Fibroblast of lung (primary cell): ENCODE measurements at places on chromosomes 4 and X. TPM values are rescaled to one million over a fixed set of nuclear protein-coding genes. Genes with fewer than 3 reads are reported as not detected.

- H3K4me1 ChIP-seq = no peaks in the 10 kb centered on the region
- no peaks in the 10 kb centered on the region for H3K36me3 ChIP-seq
- H3K27ac ChIP-seq = no peak overlapping the region
- DNase-seq = no peak
- no peaks in the 10 kb centered on the region for H3K27me3 ChIP-seq
Measured at GRCh38 chrX:70525733-70526132, 81.1 kb downstream of the DLG3 start.

EPGN gene
- 0.26 TPM in 1 of 2 replicates, not detected in the other for total RNA-seq

LNX1 gene
- 0.51 and 1.3 TPM in 2 replicates for total RNA-seq

- no peak overlapping the region for H3K4me3 ChIP-seq
- H3K4me1 ChIP-seq = no peaks in the 10 kb centered on the region
- no peak for DNase-seq
- no peak overlapping the region for H3K27ac ChIP-seq
- H3K27me3 ChIP-seq = no peaks in the 10 kb centered on the region
Measured at GRCh38 chr4:140871368-140871767, 115.2 kb upstream of the TBC1D9 start.

DNA sequence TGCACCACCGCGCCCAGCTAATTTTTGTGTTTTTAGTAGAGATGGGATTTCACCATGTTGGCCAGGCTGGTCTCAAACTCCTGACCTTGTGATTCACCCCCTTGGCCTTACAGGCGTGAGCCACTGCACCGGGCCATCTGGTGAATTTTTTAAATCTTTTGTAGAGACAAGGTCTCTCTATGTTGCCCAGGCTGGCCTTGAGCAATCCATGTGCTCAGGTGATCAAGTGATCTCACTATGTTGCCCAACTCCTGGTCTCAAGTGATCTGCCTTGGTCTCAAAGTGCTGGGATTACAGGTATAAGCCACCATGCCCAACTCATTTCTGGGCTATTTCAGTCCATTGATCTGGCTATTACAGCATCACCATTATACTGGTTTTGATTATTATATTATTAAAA is 22.2 kb upstream of the GALNT7 start:
- H3K36me3 ChIP-seq = no peaks in the 10 kb centered on the region
- no peak overlapping the region for H3K4me3 ChIP-seq
- no peak overlapping the region for H3K27ac ChIP-seq
- DNase-seq = no peak
- H3K4me1 ChIP-seq = no peaks in the 10 kb centered on the region

DNA sequence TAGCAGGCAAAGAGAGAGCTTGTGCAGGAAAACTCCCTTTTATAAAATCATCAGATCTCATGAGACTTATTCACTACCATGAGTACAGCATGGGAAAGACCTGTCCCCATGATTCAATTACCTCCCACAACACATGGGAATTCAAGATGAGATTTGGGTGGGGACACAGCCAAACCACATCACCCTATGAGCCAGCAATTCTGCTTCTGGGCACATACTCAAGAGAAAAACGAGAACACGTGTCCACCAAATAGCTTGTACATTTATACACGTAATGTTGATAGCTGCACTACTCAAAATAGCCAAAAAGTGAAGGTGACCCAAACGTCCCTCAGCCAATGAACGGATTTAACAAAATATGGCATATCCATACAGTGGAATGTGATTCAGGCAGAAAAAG is 94.5 kb upstream of the DHRSX start:
- DNase-seq = peak; percentile 43
- no peaks in the 10 kb centered on the region for H3K36me3 ChIP-seq
- no peak overlapping the region for H3K4me3 ChIP-seq
- no peak overlapping the region for H3K27ac ChIP-seq

GRCh38 chr4:100075056-100075455 is 115.2 kb downstream of the DDIT4L start:
- H3K27me3 ChIP-seq = no peaks in the 10 kb centered on the region
- H3K4me3 ChIP-seq = no peak overlapping the region
- no peaks in the 10 kb centered on the region for H3K36me3 ChIP-seq

GRCh38 chrX:71067089-71067488 is 1.0 kb downstream of the SNX12 start:
- peak overlapping the region; percentile 82 for H3K27ac ChIP-seq
- peak overlapping the region; percentile 63 for H3K4me3 ChIP-seq
- H3K36me3 ChIP-seq = no peaks in the 10 kb centered on the region
- no peak for DNase-seq
- H3K27me3 ChIP-seq = no peaks in the 10 kb centered on the region

DNA sequence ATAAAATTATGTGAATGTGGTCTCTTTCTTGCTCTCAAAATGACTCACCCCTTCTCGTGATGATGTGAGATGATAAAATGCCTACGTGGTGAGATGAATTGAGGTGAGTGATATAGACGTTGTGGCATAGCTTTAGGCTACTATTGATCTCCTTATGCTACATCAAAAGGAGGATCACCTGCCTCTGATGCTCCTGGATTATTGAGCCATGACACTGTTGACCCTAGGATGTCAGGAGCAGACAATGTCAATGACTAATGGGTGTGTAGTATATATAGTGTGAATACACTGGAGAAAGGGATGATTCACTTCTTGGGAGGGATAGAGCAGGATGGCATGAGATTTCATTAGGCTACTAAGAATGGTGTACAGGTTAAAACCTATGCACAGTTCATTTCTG is 210.7 kb upstream of the PRPS2 start:
- H3K4me1 ChIP-seq = no peaks in the 10 kb centered on the region
- no peaks in the 10 kb centered on the region for H3K36me3 ChIP-seq
- H3K4me3 ChIP-seq = no peak overlapping the region
- no peak overlapping the region for H3K27ac ChIP-seq
- no peaks in the 10 kb centered on the region for H3K27me3 ChIP-seq
- no peak for DNase-seq

AMER1 gene
- total RNA-seq = 1.5 and 1.7 TPM in 2 replicates

XPNPEP2 gene
- total RNA-seq = 0.17 and 1.5 TPM in 2 replicates
